Left renal pelvis (tissue), 4 donors: ENCODE measurements at places on chromosomes 7 and 10.

- DNase-seq: no peak
Measured at GRCh38 chr10:103843854-103844570, 11.4 kb downstream of the SH3PXD2A start.

GRCh38 chr7:91355695-91356435 lies 91.6 kb downstream of the FZD1 start:
- no peak for DNase-seq

DNA sequence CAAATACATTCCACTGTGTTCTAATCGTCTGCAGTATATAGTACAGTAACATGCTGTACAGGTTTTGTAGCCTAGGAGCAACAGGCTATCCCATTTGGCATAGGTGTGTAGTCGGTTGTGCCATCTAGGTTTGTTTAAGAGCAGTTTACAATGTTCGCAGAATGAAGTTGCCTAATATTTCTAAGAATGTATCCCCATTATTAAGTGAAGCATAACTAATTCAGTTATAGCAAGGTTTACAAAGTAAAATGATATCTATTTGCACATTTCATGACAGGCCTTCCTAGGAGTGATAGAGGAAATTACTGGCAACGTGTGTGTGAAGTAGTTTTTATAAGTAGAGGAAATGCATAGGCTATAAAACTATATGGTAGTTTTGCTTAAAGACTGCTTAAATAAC lies 4.0 kb downstream of the CREM start:
- no peak for DNase-seq

DNA sequence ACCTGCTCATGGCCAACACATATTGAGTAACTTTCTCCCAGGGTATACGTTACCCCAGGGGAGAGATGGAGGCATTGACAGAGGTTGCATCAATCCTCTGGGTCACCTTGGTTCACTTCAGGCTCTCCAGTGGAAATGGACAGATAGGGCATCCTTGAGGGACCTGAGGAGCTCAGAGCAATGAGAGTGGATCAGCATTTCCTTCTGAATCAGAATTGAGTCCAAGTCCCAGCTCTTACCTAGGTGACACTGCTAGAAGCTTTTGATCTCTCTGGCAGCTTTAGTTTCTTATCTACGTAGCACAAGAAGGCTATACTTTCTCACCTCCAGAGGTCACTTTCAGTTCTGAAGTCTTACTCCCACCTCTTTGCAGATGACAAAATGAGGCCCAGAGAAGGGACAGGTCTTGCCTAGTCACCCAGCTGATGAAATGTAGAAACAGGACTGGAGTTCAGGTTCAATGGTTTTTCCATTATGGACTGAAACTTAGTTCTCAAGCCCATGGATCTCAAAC lies 35.2 kb downstream of the PANK1 start:
- DNase-seq: no peak

DNA sequence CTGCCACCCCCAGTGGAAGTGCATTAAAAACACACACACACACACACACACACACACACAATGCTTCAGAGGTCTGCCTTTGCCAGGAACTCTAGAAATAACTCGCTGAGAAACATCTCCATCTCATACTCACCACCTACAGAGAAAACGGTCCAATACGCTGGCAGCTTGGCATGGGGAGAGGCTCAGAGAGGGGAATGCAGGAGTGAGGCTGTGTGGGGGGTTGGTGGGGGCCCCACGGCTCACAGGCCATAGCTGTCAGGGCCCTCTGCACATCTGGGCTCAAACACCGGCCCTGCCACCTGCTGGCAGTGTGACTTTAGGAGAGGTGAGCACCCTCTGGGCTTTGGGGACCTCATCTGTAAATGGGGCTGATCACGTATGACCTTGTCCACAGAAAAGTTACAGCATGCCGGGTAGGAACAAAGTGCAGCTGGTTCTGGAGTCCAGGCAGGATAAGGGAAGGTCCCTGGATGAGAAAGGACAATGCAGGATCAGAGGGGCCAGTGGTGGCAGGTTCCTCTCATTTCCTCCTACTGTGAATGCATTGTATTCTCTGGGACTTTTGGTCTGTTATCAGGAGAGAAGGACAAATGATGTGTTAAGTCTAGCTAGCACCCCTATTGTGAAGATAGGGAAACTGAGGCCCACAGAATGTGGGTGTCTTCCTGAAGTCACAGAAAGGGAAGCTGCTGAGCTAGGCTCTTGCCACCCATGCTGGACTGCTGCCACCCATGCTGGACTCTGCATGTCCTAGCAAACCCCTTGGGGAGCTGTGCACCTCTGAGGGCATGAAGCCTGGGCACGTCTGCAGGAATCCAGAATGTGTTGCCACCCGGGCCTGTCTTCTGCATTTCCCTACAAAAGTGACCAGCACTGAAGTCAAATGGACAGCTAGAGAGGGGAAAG lies 404.6 kb downstream of the RPS24 start:
- DNase-seq: no peak
